ENCODE measurements at places on chromosomes 1 and 21.

DNA sequence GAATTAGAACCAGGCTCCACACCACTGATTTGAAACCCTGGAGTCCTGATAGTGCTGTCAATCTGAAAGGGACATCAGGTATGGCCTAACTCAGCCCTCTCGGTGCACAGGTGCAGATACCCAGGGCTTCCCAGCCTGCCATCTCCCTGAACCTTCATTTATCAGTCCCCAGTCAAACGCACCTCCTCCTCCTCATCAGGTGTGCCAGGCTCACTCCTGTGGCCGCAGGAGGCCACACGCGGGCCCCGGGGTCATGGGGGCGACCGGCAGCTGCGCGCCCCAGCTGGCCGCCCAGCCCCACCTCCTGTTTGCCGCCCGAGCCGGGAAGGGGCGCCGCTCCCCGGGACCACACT, 572 bp downstream of the FUCA1 start:
- peak; percentile 5 for DNase-seq

- DNase-seq, result no peak
These were observed 7.3 kb downstream of the TSHB start for GRCh38 chr1:115036814-115037507.

DNA sequence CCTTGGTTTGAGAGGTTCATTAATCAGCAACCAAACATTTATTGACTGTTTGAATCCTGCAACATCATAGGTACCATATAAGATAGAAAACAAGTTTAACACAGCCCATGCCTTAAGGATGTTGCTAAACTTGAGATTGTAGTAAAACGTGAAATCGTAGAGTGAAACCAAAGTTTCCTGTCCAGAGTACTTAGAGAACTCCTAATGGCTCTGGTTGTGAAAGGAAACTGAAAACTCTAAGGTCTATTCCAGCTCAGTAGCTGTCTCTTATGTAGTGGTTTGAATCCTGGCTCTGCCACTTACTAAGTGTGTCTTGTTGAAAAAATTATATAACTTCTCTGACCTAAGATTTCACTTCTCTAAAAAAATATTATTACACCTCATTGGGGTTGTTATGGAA, 310.9 kb downstream of the NTNG1 start:
- DNase-seq, result no peak

DNA sequence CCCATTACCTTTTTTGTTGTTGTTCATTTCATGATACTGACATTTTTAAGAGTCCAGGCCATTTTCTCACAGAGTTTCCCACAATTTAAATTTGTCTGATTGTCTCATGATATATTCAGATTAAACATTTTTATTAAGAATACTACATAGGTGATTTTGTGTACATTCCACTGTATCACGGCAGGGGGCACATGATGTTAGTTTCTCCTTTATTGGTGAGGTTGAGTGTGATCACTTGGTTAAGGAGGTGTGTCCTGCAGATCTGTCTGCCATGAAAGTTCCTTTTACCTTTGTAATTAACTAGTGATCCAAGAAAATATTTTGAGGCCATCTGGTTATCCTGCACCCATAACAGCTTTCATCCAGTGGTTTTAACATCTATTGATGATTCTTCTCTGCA, 11.8 kb downstream of the RTCA start:
- no peak for DNase-seq

DNA sequence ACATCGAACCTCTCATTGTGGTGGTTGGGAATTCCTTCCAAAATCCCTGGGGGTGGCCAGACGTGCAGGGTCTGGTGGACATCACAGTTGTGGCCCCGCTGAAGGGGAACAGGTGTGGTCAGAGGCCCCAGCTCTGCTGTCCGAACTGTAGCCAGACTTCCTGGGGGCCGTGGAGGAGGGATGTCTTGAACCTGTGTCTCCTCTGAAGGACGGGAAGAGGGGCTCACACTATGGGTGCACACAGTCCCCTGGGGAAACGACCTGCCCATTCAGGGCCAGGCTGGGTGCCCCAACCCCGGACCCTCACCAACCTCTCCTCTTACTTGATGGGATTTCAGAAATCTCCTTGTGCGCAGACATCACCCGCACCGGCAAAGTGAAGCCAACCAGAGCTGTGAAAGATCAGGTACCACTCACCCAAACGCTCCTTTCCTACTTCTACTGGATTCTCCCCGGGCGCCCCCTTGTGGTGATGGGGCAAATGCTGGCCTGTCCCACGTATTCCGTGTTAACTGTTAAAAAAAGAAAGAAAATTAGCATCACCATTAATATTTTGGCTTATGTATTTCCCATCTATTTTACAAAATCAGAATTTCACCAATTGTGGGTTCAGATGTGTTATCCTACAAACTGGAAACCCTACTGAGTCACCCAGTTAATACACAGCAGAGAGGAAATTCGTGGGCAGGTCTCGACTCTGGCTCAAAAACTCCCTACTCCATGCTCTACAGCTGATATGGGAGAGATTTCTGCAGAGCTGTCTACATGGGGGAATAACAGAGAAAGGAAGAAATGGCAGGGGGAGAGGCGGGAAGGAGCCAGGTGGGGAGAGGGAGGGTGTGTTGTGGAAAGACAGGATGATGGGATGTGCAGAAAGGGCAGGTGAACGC, 28.1 kb downstream of the PADI4 start:
- DNase-seq, result peak; percentile 34

DNA sequence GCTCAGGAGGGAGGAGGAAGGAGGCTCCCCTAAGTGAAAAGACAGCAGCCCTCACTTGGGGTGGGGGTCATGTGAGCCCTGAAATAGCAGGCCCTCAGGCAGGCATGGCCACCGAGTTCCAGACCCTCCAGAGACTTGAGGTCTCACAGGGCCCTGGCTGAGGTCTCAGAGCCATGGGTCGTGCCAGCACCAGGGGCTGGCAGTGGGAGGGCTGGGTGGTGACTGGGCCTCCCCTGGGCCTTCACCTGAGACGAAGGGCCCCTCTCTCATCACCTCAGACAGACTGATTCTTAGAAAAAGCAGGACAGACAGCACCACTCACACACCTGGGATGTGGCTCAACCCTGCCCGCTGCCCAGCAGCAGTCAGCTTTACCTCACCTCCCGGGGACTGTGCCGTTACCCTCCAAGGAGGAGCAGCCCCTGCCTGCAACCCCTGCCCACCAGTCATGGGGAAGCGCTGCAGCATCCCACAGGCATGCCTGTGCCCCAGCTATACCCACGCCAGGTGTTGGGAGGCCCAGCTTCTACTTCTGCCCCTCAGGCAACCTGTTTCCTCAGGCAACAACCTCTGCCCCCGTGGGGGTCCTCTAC, 42.6 kb upstream of the LRP8 start:
- no peak for DNase-seq

- no peak for DNase-seq
These were observed 914 bp upstream of the MTF1 start for GRCh38 chr1:37860346-37860666.

DNA sequence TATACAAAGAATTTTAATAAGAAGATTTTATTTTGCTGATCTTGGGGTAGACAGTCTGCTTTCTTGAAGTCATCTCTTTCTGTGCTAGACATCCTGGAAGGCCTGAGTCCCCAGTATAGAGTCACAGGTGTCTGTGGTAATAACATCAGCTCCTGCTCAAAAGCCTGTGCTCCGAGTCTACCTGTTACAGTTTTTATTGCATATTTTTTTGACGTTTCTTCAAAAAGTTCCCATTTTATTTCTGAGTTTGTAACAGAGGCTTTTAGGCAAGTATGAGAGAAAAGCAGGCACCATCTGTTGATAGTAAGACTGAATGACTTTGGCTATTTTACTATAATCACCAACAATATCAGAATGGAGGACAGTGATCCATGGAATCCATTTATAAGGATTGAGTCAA, 58.0 kb upstream of the WDR26 start:
- no peak for DNase-seq

GRCh38 chr1:183235503-183235902, 49.4 kb downstream of the LAMC2 start:
- DNase-seq, result no peak

DNA sequence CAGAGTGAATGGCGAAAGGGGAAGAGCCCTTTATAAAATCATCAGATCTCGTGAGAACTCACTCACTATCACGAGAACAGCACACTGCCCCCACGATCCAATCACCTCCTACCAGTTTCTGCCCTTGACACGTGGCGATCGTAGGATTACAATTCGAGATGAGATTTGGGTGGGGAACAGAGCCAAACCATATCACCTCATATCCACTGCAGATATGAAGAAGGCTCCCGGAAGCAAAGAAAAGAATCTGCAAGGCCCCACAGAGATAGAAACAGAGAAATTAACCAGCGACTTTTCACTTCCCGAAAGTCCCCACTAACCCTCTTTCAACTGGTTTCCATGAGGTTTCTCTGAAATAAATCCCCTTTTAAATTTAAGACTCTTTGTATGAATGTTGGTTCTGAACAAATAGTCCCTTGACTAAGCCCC, 86.2 kb upstream of the IRF2BP2 start:
- no peak for DNase-seq

DNA sequence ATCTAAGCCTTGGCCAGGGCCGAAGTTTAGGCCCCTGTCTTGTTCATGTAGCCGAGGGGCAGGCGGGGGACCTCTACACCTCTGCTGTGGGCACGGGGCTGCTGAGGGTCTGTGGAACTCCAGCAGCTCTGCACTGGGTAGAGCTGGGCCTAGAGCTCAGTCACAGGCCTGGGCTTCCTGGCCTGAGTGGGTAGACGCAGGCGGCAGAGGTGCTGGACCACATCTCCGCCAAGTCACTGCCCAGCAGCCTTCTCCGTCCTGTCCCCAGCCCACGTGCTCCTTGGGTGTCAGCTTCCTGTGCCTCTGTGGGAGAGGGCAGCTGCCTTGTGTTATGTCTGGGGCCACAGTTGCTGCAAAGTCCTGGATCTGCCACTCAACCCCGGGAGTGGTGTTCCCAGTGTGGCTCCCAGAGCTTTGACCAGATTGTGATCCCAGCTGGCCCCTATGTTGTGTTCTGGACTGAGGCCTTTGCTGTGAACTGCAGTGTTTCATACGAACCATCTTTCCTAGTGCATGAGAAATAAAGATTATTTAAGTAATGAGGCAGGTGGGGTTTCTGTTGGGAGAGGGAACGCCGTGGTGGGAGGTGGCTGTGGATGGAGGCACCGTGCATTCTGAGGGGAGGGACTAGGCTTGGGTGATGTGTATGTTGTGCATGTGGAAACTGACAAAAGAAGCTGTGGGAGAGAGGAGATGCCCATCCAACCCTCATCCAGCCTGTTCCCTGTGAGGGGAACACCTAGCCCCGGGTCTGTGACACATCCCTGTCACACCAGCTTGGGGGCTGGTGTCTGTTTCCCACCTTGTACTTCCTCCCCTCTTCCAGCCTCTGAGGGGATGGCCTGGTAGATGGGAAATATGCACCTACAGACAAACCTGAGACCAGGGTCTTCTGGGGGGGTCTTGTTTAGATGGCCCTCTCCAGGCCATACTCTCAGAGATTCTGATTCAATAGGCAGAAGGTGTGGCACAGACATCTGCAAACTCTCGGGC, 12.2 kb downstream of the AMPD2 start:
- DNase-seq, result no peak

GRCh38 chr1:187226396-187226795, 397.6 kb downstream of the PLA2G4A start:
- DNase-seq, result no peak

- DNase-seq, result no peak
These were observed 38.2 kb downstream of the GLIS1 start for GRCh38 chr1:53700776-53701175.

DNA sequence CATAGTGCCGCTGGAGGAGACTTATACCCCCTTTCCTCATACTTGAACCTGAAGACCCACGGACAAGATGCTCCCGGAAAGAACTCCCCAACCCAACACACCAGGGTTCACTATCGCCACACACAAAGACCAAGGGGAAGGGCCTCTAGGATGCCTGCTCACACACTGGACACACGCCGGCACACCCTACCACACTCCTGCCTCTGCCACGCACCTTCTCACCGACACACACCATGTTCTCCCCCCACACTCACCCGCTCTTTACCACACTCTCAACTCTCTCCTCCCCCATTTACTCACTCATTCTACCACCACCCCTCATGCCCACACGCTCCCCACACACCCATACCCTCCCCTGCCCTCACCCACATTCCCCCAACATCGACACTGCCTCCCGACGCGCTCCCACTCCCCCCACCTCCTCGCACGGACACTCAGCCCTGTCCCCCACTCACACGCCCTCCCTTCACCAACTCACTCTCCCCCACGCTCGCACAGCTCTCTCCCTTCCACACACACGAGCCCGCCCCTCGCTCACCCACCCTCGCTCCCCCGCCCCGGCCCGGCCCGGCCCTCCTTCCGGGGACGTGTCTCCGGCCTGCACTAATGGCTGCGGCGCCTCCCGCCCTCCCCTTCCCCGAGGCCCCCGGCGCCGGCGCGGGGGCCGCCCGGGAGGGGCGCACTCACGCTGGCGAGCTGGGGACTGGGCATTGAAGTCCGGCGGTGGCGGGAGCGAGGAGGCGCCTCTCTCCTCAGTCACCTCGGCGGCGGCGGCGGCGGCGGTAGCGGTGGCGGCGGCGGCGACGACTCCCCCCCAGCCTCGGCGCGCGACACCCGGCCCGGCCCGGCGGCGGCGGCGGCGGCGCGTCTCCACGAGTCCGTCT, 626 bp downstream of the PTP4A2 start:
- peak; percentile 71 for DNase-seq

DNA sequence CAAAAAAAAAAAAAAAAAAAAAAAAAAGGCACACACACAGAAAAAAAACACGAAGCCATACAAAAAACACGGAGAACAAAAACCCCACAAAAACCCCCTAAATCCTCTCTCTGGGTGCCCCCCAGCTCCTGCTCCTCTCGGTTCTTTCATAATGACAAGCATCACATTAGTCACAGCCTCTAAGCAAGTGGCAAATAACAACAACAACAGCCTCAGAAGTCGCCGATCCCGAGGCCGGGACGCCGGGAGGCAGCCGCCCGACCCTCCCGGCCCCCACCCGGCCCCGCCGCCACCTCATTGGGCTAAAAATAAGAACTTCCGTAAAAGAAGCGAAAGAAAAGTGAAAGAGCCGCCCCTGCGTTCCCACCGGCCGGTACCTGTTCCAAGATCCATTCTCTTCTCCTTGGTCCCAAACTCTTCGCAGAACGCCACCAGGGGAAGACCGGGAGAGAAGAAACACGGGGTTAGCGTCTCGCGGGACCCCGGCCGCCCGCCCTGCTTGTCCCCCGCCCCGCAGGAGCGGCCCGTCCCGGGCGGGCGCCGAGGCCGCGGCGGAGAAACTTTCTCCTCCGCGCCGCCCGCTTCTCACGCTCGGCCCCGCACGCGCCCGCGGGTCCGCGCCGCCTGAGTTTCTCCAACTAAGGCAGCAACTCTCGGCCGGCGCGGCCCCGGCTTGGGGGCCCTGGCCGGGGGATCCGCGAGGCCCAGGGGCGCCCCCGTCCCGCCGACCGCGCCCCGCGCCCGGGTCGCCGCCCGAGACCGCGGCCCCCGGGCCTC, 102.8 kb downstream of the CASZ1 start:
- peak; percentile 21 for DNase-seq

GRCh38 chr1:40939320-40940059, 40.0 kb upstream of the CTPS1 start:
- peak; percentile 41 for DNase-seq

GRCh38 chr1:201223852-201224665, 33.4 kb downstream of the IGFN1 start:
- peak; percentile 2 for DNase-seq

DNA sequence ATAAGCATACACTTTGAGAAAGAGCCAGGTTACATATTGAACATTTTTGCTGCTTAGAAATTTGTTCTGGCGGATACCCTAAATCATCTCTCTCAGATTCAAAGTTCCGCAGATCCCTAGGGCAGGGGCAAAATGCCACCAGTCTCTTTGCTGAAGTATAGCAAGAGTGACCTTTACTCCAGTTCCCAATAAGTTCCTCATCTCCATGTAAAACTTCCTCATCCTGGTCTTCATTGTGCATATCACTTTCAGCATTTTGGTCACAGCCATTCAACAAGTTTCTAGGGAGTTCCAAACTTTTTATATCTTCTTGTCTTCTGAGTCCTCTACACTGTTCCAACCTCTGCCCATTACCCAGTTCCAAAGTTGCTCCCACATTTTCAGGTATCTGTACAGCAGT, 23.3 kb upstream of the LYPD8 start:
- DNase-seq, result no peak
